Suprapubic skin (tissue), 4 donors: ENCODE measurements at places on chromosomes 4 and X. TPM values are rescaled to one million over a fixed set of nuclear protein-coding genes. Genes with fewer than 3 reads are reported as not detected.

- no peak for DNase-seq
These were observed 44.3 kb downstream of the TSPAN5 start for GRCh38 chr4:98614094-98614493.

GRCh38 chr4:138627096-138627495 is 384.9 kb upstream of the SLC7A11 start:
- no peak for DNase-seq

DNA sequence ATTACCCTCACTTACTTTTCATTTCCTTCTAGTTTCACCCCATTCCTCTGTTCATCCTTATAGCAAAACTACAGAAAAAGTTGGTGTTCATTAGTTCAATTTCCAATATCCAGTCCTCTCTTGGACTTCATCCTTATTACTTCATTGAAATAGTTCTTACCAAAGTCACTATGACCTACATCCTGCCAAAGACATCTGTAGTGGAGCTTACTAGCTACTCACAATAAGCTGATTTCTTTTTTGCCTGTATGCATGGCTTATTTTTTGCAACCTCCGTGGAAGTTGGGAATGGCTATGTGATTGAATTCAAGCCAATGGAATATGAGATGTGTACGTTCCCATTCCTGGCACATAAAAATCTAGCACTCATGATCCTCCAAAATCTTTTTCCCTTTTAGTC is 4.6 kb upstream of the CDKL2 start:
- no peak for DNase-seq

- no peak for DNase-seq
These were observed 42.9 kb downstream of the MOSPD2 start for GRCh38 chrX:14916017-14916674.

Gene GAGE12G
- not detected for total RNA-seq

DNA sequence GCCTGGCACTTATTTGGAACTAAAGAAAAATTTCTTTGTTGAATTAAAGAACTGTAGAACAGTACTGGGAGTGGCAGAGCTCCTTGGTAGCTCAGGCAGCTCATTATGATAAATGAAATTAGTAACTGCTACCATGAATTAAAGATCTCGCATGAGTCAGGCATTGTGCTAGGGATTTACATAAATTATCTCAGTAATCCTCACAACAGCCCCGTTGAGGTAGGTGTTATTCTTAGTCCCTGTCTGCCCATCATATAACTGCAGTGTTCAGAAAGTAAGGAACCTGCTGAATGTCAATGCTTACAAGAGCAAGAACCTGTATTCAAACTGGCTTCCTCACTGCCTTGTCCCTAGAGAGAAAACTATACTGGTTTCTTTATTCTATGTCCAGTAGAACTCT is 108.3 kb downstream of the NLGN4X start:
- DNase-seq: no peak

Gene SCRG1
- total RNA-seq: 0.31 TPM

DNA sequence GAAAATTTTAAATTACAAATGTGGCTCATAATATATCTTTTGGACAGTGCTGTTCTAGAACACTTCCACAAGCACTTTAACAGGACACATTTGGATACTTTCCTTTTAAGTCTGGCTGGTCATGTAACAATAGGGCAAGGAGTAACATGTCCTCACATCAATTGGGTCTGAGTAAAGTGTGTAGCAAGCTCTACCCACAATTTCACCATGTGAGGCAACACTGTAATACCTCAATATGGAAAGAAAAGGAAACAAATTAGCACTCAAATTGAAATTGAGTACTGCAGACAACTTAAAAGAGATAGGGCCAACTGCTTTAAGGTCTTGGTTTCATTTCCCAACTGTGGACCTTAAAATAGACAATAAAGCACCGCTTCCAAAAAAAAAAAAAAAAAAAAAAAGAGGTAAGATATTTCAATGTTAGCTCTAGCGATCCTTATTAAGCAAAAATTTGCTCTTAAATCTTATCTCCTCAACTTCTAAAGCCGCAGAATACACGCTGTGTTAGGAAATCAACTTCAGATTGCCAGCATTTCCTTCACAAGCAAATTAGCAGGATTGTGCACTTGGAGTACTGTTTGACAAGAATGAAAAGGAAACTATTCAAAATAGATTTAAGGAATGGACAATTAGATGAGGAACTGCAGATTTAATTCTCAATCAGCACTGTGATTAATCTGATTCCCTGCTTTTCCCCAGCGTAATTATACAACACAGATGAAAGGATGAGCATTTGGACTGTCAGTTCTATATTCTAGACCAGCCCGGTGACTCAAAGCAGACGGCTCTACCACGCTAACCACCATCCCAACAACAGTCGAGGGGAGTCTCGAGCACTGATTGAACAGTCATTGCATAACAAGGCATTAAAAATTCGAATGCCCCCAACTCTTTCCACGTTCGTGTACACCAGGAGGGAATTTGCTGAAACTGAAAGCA is 1.6 kb downstream of the CASK start:
- no peak for DNase-seq

Gene SHROOM2
- 16.7 TPM for total RNA-seq

DNA sequence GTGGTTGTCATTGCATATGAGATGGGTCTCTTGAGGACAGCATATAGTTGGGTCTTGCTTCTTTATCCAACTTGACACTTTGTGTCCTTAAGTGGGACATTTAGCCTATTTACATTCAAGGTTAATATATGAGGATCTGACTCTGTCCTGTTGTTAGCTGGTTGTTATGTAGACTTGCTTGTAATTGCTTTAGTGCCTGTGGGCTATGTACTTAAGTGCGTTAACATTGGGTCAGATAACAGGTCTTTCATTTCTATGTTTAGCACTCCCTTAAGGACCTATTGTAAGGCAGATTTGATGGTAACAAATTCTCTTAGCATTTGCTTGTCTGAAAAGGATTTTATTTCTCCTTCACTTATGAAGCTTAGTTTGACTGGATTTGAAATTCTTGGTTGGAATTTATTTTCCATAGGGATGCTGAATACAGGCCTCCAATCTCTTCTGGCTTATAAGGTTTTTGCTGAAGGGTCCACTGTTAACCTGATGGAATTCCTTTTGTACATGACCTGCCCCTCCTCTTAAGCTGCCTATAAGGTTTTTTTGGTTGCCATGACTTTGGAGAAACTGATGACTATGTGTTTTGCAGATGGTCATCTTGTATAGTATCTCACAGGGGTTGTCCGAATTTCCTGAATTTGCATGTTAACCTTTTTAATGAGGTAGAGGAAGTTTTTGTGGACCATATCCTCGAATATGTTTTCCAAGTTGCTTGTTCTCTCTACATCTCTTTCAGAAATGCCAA is 162.0 kb downstream of the NKX6-1 start:
- DNase-seq: no peak

DNA sequence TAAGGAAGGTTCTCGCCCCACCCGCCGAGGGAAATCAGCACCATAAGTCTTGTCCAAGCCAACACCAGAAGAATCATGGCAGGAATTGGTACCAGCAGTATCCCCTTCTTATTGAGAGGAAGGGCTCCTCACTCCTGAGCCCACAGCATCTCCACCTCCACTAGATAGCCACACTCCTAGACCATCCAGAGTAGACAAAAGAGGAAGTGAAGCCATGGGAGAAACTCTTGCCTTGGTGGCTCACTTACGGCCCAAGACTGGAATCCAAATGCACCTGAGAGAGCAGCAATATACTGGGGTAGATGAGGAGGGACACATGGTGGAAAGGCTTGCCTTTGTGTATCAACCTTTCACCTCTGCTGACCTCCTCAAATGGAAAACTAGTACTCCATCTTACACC is 255.3 kb upstream of the PRKX start:
- DNase-seq: no peak

- no peak for DNase-seq
These were observed 38.9 kb downstream of the TBC1D9 start for GRCh38 chr4:140717313-140717712.

Gene OPRPN
- total RNA-seq: not detected
